Stimulated activated CD8-positive, alpha-beta memory T cell treated with anti-CD3 and anti-CD28 coated beads, Interleukin-2, amount 100 ng/mL, for 48 hours (primary cell): ENCODE measurements at places on chromosomes 2 and 18.

DNA sequence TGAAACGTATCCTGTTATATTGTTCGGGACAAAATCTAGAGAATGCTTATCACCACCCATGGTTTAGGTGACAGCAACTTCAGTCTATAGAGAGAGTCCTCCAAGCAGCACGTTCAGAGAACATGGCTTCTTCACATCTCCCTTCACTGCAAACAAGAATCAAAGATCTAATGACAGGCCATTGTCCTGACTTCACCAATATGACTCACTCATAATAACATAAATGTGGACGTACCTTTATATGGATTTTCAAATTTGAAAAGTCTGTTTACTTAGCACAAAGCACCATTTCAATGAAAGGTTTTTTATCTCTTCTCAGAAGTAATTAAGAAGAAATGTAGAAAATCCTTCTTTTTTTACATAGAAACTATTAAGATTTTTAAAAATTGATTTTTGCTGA lies 46.7 kb downstream of the KLF7 start:
- DNase-seq: no peak

GRCh38 chr2:113058411-113058994 lies 495 bp upstream of the IL36RN start:
- DNase-seq: no peak

- no peak for DNase-seq
Measured at GRCh38 chr2:151796774-151797173, 31.4 kb downstream of the ARL5A start.

DNA sequence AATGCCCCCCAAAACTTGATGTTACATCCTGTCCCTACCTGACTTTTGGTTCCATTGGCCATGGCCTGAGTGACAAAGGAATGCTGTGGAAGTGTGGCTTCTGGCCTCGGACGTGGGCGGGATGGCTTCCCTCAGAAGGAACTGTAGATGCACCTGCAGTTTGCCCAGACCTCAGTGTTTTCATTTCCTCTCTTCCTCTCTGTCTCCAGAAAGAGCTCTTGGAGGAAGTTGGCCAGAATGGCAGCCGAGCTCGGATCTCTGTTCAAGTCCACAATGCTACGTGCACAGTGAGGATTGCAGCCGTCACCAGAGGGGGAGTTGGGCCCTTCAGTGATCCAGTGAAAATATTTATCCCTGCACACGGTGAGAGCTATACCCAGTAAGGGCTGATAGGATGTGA lies 61.0 kb upstream of the TMEM87B start:
- DNase-seq: no peak
